Ascending aorta (tissue), 2 donors: ENCODE measurements at places on chromosomes 3 and 15.

- DNase-seq: no peak
Measured at GRCh38 chr3:189143771-189144170, 28.0 kb upstream of the TPRG1 start.

DNA sequence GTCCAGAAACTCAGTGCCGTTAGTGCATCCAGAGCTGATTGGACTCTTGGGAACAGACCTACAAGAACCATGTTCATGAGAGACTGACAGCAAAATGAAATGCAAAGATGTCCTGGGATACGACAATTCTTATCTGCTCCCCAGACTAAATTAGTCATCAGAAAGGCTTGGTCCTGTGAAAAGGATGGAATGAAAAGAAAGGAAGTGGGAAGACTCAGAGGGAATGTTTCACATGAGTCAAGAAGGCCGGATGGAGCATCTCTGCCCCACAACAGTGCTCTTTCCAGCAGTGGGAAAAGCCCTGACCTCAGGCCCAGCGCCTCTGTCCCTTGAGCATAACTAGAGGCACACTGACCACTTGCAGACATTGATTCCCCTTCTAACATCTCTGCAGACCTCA, 39.3 kb upstream of the UACA start:
- DNase-seq: no peak

- DNase-seq: no peak
Measured at GRCh38 chr3:146345900-146346299, 95.0 kb upstream of the PLSCR4 start.

DNA sequence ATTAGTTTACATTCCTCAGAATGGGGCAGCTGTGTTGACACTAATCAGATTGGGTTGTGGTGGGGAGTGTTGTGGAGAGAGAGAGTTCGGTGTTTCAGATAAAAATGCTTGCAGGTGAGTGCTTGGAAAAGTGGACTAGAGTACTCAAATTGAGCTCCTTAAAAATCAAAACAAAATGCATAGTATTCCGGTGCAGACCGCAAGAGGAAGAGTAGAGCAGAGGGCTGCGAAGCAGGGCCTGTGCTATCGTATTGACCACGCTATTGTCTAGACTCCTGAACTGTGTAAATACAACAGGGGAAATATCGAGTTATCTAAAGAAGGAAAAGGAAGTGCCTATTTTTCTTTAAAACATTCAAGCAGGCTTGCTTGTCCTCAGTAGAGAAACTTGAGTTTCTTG, 159.5 kb downstream of the TP63 start:
- DNase-seq: no peak

GRCh38 chr15:33729653-33730052, 238.6 kb upstream of the CHRM5 start:
- no peak for DNase-seq

- no peak for DNase-seq
Measured at GRCh38 chr3:194561306-194561974, 71.8 kb downstream of the TMEM44 start.

GRCh38 chr3:189143321-189143720, 28.4 kb upstream of the TPRG1 start:
- no peak for DNase-seq

DNA sequence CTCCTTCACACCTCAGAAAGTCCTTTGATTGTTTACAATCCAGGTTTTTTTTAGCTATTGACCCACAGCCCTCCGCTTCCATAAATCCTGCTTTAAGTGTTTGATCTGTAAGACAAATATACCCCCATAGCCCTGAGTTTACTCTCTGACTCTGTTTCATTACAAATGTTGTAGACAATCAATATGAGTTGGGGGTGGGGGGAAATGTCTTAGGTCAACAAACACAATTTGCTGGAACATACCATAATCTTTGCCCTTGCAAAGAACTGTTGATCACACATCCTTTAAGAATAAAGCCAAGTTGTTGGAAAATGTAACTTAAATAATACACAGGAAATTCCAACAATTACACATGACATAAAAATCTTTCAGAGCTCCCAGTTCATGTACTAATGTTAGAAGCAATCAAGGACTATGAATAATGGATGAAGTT, 301.8 kb upstream of the SEMA6D start:
- no peak for DNase-seq

DNA sequence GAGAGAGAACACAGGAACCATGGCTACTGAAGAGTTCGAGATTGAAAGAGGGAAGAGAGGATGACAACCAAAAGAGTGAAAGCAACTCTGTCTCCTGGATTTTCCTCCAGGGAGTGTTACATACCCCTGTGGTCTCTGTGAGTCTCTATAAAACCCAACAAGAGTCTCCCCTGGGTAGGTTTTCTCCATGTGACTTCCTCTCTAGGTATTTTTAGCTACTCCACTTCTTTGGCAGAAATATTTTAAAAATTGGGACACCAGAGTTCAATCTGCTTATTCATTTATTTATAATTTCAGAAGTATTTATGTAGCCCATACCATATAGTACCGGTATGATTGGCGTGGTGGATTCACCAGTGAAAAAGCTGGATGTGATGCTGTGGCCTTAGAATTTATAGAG, 671.7 kb upstream of the NR2F2 start:
- DNase-seq: no peak

GRCh38 chr15:64507293-64507802, 47.0 kb downstream of the ZNF609 start:
- peak; percentile 10 for DNase-seq

GRCh38 chr3:14042680-14043079, 82.0 kb downstream of the CHCHD4 start:
- DNase-seq: no peak

GRCh38 chr15:52730173-52730572, 51.0 kb upstream of the ATOSA start:
- no peak for DNase-seq

DNA sequence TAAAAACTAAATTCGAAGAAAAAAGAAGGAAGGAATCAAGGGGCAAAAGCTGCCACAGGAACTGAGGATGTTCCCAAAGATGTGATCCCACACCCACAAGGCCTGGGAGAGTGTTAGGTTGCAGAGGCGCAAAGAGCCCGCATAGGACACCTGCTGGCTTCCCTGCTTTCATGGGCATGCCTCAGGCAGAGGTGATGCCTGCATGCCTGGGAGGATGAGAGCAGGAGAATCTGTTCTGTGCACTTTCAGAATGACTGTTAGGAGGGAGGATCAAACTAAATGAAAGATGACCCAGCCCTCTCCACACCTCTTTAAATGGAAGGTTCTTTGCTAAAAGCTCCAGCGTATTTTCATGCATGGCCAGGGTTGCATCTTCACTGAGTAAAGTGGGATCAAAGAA, 162.4 kb downstream of the PLCL2 start:
- no peak for DNase-seq

DNA sequence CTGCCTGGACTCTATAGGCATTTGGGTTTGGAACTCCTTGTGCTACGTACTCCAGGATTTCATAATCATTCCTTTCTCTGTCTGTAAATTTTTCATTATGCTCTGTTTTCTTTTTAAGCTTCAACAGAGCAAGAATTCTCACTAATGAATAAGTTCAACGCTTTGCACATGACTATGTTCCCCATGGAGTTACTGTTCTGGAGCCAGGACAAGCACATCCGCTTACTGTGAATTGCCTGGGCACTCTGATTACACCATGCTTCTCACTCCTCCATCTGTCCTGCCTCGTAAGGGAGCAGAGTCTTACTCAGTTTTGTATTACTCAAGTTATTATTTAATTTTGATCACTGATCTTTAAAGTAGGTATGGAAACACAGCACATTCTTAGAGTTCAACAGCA, 472.7 kb downstream of the RAP2B start:
- DNase-seq: no peak

GRCh38 chr3:160291290-160291908, 66.2 kb downstream of the C3orf80 start:
- no peak for DNase-seq

DNA sequence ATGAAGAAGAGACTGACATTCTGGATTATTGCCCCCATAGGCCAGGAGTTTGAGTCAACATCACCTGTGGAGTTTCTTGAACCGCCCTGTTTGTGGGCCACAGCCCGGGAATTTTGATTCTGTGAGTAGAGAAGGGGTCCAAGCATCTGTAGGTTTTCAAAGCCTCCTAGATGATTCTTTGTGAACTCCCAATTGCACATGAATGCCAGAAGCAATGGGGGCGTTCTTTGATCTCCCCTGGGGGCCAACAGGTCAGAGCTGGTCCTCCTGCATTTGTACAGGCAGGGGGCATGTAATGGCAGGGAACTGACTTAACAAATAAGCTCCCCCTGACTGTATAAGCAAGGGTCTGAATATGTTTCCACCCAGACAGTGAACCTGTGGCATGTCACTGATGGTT, 260.3 kb downstream of the SLCO3A1 start:
- DNase-seq: no peak

DNA sequence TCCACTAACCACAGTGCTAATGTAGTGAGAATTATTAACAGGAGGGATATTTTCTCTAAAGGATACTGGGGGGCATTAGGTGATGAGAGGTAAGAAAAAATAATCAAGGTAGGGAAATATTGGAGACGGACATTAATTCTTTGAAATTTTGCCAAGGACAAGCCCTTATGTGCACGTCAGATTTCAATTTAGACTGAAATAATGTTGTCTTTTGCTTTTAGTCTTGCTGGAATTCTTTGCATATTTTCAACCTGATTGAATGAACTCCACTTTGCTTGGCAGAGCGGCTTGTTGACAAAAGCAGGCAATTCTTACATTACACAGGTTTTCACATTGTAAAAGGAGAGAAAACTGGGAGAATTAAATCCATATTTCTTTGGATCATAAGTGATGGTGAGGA, 25.0 kb upstream of the C3orf52 start:
- DNase-seq: no peak

DNA sequence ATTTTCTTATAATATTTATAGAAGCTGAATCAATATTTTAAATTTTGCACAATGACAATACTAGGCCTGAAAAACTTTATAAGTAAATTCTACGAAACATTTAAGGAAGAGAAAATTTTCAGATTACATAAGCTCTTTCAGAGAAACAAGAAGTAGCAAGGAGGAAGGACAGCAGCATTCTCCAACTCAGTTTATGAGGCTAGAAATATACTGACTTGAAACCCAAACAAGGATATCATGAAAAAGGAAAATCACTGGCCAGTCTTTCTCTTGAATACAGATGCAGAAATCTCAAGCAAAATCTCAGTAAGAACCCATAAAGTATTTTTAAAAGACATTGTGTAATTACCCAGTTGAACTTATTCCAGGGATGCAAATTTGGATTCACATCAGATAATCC, 121.3 kb downstream of the STAC start:
- DNase-seq: no peak

DNA sequence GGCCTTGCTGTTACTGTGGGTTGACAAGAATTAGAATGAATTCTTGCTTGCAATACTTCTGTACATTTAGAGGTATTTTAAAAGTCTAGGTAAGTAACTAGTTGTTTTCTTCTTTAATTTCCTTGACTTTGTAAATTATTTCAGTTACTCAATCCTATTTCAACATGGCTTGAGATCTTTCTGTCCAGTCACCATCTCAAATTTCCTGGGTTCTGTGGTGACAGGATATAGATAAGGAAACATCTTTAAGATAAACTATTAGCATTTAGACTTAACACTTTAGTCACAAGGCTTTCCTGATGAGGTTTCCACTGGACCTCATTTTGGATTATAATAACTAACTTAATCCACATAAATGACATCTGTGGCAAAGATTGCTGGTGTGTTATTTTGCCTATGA, 195.9 kb upstream of the DPH6 start:
- no peak for DNase-seq

DNA sequence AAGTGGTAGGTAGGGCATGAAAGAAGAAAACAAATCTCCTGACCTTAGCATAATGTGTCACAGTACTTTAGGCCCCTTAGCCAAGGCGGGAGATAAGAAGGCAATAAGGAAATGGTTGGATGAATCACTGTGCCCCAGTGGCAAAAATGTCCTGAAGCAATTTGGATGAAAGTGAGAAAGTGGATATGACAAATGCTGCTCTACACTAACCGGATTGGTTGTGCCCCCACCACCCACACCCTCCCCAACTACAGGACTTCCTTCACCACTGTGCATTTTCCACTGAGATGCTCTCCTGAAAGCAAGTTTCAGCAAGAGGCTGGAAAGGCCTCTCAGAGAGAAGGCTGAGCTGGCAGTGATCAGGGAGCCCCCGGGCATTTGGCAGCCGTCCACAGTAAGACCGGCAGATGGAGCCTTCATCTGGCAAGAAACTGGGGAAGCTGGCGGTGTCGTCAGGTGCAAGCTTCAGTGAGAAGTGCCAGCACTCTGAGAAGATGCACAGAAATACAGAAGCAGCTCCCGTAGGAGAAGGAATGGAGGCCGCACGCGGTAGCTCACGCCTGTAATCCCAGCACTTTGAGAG, 63.8 kb downstream of the ATP1B3 start:
- no peak for DNase-seq

DNA sequence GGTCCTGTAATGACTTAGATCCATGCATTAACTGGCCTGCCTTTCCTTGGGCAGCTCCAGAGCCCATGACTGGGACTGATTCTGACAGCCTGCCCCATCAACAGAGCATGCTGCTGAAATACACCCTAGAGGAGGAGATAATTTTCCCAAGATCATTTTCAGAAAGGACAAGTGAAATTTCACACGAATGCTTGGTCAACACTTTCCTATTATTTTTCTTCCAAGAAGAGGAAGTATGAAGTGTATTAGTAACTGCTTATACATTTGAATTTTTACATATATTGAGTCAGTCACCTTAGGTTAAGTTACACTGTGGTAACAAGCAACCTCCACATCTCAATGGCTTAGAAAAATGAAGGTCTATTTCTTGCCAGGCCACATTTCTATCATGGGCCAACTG, 9.7 kb upstream of the NMNAT3 start:
- no peak for DNase-seq

- DNase-seq: no peak
Measured at GRCh38 chr15:31070867-31071266, 30.7 kb downstream of the TRPM1 start.

DNA sequence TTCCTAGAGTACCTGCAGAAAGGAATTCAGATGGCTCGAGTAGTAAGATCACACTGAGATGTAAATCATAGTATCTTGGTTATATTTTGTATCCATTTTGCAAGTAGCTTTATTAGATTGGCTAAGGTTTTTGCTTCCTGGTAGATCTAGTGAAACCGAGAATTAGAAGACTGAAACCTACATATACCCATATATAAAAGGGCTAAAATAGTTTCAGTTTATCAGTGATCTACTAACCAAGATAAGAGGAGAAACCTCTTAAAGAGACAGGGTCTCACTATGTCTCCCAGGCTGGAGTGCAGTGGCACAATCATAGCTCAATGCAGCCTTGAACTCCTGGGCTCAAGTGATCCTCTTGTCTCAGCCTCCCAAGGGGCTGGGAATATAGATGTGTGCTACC, 135.3 kb downstream of the PCCB start:
- no peak for DNase-seq

GRCh38 chr3:45606991-45607712, 12.6 kb downstream of the LIMD1 start:
- no peak for DNase-seq

- no peak for DNase-seq
Measured at GRCh38 chr3:136644212-136644611, 108.0 kb downstream of the STAG1 start.

- no peak for DNase-seq
Measured at GRCh38 chr3:13308380-13308801, 111.7 kb downstream of the NUP210 start.

- peak; percentile 39 for DNase-seq
Measured at GRCh38 chr3:133549565-133549964, 23.9 kb upstream of the CDV3 start.

GRCh38 chr3:99429502-99429901, 208.9 kb upstream of the COL8A1 start:
- no peak for DNase-seq

- DNase-seq: no peak
Measured at GRCh38 chr3:180417241-180417640, 184.7 kb upstream of the TTC14 start.
